ENCODE measurements at places on chromosomes 12 and 14.
A peak's percentile ranks its signal among the peaks of the same experiment; 100 is the strongest.

DNA sequence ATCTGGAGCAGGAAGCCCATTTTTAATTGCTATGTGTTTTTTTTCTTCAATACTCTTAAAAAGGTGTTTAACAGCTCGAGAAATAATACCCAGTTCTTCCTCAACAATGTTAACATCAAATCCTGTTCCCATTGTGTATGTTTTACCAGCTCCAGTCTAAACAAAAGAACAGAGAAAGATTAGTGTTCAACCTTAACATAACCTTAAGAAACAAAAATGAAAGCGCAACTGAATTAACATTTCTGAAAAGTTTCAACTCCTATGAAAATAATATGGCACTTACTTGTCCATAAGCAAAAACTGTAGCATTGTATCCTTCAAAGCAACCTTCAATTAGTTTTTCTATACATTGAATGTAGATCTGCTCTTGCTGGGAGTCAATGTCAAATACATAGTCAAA is 73.2 kb downstream of the KIF21A start:
- no peak for DNase-seq

- peak; percentile 54 for DNase-seq
These were observed 73.6 kb downstream of the TMTC1 start for GRCh38 chr12:29710104-29710503.

- no peak for DNase-seq
These were observed 218.5 kb downstream of the RPS29 start for GRCh38 chr14:49367696-49368095.

- DNase-seq: no peak
These were observed 234.5 kb downstream of the SNAPC1 start for GRCh38 chr14:61996753-61997152.

DNA sequence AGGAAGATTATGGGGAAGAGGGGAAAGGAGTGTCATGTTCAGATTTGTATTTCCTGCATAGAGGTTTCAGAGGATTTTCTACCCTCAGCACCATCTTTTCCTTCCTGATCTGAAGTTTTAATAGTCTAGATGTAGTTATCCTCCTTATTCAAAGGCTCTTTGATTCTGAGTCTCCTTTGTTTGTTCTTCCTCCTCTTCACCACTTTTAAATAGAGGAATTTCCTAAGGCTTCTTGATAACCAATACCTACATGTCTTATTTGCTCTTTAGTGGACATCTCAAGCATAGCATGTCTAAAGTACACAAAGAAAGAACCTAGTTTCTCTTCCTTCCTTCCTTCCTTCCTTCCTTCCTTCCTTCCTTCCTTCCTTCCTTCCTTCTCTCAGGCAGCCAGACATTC is 8.3 kb downstream of the MGAT4C start:
- DNase-seq: no peak

DNA sequence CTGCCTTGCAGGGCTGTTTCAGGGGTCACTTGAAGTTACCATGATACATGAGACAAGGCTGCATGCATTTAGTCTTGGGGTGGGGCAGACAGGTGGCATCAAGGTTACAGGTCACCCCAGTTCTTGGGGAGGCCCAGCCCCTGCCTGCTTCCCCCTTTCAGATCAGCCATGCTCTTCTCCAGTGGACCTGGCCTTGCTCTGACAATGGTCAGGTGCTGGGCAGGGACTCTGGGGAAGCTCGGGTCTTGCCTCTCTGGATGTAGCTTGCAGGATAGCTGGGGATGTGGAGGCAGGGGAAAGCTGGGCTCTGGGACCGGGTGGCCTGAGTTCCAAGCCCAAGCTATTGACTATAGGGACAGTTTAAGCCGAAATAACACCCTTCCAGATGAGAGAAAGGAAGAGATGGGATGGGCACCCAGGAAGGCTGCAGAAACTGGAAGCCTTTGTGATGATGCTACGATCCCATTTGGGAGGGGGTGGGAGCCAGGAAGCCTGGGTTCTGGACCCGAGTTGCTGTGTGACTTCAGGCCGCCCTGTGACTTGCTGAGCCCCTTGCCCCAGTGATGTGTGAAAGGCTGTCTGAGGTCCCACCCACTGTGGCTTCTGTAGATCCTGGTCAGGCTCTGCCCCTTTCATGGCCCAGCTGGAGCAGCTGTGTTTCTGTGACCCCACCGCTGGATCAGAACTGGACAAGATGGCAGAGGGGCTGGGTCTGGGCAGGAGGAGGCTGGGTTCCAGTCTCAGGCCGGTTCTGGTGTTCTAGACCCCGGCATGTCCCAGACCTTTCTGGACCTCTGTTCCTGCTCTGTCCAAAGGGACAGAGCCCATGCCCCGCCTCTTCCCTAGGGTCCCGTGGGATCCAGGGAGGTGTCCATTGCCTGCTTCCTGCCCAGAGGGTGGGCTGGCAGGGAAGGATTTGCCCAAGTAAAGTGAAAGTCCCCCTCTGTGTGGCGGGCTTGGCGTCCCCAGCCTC is 2.1 kb downstream of the TNFAIP2 start:
- DNase-seq: no peak

DNA sequence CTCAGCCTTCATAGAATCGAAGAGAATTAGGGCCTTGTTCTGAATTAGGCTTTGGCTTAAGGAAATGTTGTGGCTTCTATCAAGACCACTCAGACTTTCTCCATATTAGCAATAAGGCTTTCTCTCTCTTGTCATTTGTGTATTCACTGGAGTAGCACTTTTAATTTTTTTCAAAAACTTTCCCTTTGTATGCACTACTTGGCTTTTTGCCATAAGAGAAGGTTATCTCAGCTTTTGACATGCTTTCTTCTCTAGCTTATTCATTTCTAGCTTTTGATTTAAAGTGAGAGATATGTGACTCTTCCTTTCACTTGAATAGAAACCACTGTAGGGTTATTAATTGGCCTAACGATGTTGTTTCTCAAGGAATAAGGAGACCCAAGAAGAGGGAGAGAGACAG is 244.2 kb downstream of the GPHN start:
- no peak for DNase-seq

- no peak for DNase-seq
These were observed 124.1 kb upstream of the RFLNA start for GRCh38 chr12:124170760-124171159.

GRCh38 chr14:59424341-59425071 is 40.7 kb downstream of the GPR135 start:
- DNase-seq: no peak

GRCh38 chr12:86801439-86801838 is 545.2 kb upstream of the MGAT4C start:
- no peak for DNase-seq

GRCh38 chr14:103819503-103820307 is 27.7 kb downstream of the PPP1R13B start:
- DNase-seq: no peak
